ENCODE measurements at places on chromosomes 11 and 22. TPM values are rescaled to one million over a fixed set of nuclear protein-coding genes. Genes with fewer than 3 reads are reported as not detected.

GRCh38 chr11:15906481-15907035, 449.8 kb downstream of the SOX6 start:
- no peak for DNase-seq

Gene OR52E8
- not detected for polyA plus RNA-seq

DNA sequence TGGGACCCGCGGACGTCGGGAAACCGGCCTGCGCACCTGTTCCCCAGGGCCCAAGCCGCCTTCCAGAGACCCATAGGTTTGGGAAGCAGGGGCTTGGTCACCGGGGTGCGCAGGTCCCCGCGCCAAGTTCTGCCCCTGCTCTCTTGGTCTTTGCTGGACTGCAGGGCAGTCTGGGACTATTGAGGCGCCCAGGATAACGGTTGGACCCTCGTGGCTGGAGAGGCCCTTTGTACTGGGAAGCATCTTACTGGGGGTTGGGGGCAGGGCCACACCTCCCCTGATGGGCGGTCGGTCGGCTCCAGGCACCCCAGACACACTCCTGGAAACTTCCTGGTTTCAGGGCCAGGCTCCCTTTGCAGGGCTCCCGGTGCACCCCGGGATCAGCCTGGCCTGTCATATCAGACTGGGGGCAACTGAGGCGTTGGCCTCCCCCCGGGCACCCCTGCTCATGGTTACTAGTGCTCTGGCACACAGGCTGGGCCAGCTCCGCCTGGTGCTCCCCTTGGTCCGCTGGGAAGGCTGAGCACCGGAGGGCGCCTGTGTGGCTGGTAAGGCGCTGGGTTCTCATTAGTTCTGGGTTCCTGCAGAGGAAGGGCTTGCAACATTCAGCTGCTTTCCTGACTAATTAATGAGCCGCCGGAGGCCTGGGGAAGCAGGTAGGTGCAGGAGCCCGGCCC, 1250.5 kb downstream of the BRD1 start:
- no peak for DNase-seq

GRCh38 chr11:86812322-86812670, 12.0 kb downstream of the PRSS23 start:
- no peak for DNase-seq

DNA sequence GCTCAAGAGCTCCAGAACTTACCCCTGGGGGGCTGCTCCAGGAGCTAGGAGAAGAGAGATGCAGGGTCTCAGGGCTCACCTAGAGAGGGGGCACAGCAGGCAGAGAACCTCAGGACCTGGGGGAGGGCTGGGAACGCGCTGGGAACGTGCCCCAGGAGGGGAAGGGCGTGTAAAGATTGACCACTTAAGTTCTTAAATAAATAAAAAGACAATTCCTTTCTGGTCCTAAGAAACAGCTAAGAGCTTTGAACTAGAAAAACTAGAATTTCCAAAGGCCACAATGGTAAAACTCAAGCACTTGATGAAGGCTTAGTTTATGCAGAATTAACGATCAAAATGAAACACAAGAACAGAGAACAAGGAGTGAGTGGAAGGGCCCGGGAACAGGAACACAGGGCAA, 89.1 kb downstream of the CELSR1 start:
- no peak for DNase-seq
